Substantia nigra (tissue), 51 donors: ENCODE measurements at places on chromosomes 7 and 10.

- no peak for DNase-seq
Measured at GRCh38 chr7:39733881-39734632, 110.7 kb downstream of the RALA start.

- no peak for DNase-seq
Measured at GRCh38 chr7:54904130-54904529, 114.7 kb upstream of the EGFR start.

- DNase-seq, result no peak
Measured at GRCh38 chr7:18521945-18522566, 26.5 kb downstream of the HDAC9 start.

DNA sequence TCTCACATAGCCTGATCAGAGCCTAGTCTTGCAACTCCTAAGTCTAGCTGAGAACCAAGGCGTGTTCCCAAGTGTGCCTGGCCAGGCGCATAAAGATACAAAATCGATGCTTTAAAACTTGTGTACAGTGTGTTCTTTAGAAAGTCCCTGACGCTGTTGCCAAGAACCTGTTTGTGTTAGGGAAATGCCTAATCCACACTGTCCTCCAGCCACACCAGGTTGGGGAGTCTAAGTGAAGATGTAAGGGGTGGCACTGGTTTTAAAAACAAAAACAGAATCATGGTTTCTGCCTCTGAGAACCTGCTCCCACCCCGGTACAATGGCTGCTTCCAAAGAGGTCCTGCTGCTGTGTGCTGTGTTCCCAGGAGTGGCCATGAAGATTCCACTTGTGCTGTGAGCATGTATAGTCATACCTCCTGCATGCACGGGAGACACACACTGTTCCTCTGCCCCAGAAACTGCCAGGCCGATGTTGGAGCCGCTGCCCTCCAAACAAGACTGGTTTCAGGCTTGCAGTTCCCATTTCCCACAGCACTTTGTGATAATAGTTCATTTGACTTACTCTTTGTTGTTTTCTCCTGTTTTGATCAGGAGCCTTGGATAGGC is 88.5 kb downstream of the CCNY start:
- no peak for DNase-seq

- DNase-seq, result no peak
Measured at GRCh38 chr7:21762469-21762868, 183.2 kb downstream of the CDCA7L start.

GRCh38 chr10:18290651-18291313 is 150.6 kb downstream of the CACNB2 start:
- DNase-seq, result no peak

DNA sequence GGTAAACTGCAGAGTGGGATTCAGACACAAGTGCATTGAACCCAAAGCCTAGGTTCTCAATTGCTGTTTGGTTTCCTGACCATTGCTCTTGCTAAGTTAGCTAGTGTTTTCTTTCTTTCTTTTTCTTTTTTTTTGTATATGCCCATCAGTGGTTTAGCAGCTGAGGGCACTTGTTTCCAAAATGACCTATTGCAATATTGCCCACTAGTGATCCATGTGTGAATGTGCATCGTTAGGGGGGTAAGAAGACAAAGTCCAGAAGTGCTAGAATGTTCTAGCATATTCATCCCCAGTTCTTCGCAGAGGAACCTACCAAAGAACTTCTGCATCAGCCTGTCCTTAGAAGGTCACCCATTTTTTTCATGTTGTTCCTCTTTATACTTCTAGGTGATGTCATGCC is 252.8 kb upstream of the GPR26 start:
- no peak for DNase-seq

DNA sequence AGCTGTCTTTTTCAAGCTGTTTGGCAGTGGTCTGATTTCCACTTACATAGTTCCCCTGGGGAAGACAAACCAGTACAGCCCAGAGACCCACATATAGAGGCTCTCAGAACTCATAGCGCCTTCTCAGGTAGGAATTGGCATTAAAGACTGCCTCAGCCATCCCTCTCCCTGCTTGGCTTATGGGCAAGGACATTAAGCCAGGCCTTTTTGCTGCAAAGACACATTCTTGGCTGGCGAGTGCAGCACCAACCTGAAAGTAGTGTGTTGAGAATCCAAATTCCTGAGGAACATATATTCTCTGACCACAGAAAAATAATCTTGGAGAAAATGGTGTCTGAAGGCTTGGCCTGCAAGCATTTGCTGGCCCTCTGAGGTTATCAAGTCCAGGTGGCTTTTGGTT is 39.2 kb upstream of the HPS1 start:
- no peak for DNase-seq

- no peak for DNase-seq
Measured at GRCh38 chr7:27434756-27435400, 192.3 kb downstream of the EVX1 start.

DNA sequence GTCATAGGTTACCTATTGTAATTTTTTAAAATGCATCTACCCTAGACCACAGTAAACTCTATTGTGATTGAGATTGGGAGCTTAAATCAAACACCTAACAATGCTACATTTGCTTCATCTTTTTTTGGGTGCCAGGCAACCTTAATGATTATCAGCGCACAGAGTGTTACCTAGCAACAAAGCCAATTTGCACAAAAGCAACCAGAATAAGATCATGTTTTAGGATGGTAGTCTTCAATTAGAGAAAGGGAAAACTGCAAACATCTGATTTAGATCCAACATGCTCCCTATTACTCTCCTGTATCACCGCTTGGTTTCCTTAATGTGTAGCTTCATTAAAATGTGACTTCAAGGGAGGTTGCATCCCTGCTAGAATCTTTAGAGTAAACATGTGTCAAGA is 226.9 kb downstream of the ABCA13 start:
- DNase-seq, result no peak

- DNase-seq, result no peak
Measured at GRCh38 chr10:49644035-49644646, 30.3 kb downstream of the CHAT start.

- DNase-seq, result no peak
Measured at GRCh38 chr10:116079355-116079754, 193.7 kb downstream of the GFRA1 start.

DNA sequence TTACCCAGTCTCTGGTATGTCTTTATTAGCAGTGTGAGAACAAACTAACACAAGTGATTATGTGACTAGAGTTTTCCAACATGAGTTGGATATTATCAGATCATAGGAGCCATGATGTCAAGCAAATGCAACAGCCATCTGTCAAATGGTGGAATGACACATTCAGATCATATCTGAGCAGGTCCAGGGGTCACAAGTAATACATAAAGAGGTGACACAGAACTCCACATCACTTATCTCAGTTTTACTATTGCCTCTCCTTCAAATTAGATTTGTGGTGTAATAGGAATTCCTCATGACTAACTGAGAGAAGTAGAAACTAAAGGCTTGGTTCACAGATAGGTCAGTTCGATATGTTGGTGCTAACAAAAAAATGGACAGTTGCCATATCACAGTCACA is 12.2 kb upstream of the SAMD9L start:
- DNase-seq, result no peak

- no peak for DNase-seq
Measured at GRCh38 chr10:17181751-17182150, 19.7 kb downstream of the TRDMT1 start.

DNA sequence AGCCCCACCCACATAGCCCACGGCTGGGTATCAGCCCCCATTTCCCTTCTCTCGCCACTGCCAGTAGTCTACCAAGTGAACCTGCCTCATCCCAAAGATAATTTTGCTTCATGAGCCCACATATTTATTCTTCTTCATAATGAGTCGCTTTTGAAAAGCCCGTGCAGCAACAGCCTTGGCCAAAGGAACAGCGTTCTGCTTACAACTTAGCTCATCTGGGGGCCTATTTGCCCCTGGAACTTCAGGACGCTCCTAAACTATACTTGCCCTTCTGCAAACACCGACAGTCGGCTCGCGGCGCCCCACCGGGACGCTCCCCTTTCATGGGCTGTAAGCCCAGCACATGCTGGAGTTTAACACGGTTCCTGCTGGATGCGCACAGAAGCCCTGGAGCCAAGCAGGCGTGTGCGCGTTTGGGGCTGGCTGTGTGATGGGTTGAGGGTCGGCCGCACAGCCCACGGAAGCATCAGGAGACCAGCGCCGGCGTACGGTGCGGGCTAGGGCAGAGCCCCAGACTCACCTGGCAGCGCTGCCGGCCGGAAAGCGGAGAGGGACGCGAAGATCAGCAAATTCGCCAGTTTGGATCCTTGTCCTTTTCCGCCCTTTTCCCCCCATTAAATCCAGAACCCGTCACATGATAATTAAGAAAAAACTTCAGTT is 370 bp downstream of the TMEM60 start:
- DNase-seq, result peak; percentile 58

DNA sequence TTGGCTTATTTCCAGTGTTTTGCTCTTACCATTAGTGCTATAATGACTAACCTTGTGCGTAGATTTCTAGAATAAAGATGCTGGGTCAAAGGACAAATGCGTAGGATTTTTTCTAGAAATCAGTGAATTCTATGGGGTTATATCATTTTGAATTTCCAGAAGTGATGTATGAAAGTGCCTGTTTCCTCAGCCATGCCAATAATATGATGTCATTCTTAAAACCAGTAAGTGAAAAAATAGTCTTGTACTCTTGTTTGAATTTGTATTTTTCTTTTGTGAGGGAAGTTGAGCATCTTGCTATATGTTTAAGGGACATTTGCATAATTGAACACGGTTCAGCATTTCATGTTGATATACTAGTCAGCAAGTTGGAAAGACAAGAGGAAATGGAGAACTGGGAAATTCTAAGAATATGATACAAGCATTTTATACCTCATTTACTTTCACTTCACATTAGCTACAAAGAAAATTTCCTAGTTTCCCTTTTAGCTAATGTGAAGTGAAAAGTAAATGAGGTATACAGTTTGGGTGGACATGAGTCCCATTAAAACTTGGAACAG is 3.8 kb upstream of the DNAH11 start:
- DNase-seq, result no peak

DNA sequence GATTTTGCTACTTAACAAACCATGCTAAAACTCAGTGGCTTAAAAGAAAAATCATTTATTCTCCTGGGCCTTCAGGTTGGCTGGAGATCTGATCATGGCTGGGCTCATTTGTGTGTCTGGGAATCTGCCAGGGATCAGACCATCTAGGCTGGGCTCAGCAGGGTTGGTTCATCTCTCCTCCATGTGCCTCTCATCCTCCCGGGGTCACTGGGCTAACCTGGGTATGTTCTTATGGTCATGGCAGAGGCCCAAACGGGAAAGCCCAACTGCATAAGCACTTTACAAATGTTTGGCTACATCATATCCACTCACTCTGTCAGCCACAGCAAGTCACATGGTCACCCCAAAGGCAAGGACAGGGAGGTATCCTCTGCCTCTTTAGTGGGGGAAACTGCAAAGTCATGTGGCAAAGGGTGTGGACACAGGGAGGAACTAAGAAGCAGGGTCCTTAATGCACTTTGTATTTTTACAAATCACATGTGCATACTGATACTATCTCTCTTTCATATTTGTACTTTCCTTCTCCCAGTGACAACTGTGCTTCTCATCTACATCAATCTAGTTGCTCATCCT is 231.4 kb downstream of the BUB3 start:
- DNase-seq, result no peak

- no peak for DNase-seq
Measured at GRCh38 chr7:134850066-134850465, 70.6 kb downstream of the CALD1 start.

GRCh38 chr7:132469264-132469663 is 107.0 kb downstream of the PLXNA4 start:
- no peak for DNase-seq

DNA sequence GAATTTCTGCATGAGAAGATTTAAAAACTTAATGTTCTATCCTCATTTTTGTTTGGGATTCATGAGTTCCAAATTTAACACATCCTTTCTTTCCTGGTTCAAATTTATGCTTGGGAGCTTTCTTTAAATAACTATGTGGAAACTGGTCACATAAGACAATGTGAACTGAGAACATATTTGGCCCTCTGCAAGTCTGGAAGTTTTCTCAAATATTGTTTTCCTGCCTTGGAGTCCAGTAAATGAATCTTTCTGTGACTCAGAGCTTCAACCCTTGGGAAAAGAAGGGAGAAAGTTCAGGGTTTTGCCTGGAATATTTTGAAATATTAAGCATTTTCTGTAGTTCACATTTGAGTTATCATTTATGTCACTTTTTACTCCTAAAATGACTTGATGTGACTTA is 559.0 kb upstream of the NRP1 start:
- DNase-seq, result no peak

- DNase-seq, result no peak
Measured at GRCh38 chr10:10794791-10795191, 222.9 kb upstream of the CELF2 start.

DNA sequence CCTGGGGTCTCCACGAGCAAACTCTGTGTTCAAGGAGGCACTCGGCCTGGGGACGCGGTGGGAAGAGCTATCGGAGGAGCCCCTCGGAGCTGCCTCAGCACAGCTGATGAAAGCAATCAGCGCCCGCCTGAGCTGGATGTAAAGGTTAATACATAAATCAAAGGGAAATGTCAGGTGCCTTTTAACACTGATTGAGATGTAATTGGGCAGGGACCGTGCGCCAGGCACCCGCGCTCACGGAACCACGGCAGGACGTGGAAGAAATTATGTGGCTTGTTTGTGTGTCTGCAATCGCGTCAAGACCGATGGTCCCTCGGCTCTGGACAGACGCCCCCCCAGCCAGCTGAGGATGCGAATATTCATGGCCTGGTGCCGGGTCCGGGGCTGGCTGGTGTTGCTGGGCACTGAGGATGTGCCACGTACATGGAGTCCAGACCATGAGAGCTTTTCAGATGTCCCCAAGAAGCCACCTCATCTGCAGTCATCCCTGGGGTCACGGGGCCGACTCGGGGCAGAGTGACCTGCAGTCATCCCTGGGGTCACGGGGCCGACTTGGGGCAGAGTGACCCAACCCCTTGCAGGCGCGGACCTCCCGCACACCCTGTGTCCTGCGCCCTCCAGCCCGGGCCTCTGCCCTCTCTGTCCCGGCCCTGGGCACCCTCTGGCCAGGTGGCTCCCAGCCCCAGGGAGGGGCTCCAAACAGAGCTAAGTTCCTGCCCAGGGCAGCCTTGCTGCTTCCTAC is 15.6 kb downstream of the FOXL3 start:
- DNase-seq, result no peak

DNA sequence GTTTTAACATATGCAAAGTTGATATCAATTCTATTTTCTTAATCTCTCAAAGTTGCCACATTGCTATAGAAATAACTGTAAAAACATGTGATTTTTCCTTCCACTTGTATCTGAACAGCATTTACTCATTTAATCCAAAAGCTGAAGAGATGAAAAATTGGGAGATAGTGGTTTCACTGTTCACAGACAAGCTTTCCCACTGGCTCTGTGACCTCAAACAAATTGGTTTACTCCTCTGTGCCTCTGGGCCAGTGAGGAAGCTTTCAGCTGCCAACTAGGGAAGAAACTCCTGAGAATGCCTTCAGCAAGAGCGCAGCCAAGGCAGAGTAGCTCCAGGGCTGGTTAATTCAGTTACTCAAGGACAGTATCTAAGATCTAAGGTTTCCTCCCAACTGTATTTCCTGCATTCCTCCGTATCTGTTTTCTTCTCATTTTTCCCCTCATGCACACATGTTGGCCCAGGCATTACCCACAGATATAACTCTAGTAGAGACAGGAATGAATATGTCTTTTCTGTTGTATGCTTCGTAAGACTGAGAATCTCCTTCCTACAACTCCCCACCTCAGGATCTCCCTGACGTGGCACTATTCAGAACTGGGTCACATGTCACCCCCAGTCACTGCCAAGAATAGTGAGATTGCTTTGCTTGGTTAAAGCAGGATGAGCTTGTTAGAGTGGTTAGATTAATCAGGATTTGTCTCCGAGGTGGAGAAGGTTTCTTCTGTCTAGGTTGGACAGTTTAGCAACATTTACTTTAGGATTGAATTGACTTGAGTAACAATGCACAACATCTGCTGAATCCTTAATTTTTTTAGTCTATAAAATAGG is 315.7 kb downstream of the NRG3 start:
- no peak for DNase-seq

- no peak for DNase-seq
Measured at GRCh38 chr10:103824281-103824680, 31.1 kb downstream of the SH3PXD2A start.
